ENCODE measurements at places on chromosomes 2 and 18. TPM values are rescaled to one million over a fixed set of nuclear protein-coding genes. Genes with fewer than 3 reads are reported as not detected.
A peak's percentile ranks its signal among the peaks of the same experiment; 100 is the strongest.

DNA sequence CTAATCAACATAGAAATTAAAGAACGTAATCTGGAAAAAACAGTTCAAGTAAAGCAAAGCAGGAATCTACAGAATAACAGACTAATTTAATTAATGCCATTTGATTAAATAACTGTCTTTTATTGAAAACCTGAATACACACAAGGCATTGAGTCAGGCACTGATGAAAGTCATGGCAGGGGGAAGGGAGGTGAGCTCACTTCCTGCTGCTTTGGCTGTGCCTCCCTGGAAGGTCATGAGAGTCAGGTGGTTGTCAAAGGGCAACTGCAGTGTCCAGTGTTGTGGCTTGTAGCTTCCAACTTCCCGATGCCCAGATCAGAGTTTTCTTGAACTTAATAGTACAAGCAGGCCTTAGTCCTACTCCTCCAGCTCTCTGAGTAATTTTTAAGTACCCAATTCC, 180.9 kb downstream of the PID1 start:
- peak; percentile 62 for DNase-seq

DNA sequence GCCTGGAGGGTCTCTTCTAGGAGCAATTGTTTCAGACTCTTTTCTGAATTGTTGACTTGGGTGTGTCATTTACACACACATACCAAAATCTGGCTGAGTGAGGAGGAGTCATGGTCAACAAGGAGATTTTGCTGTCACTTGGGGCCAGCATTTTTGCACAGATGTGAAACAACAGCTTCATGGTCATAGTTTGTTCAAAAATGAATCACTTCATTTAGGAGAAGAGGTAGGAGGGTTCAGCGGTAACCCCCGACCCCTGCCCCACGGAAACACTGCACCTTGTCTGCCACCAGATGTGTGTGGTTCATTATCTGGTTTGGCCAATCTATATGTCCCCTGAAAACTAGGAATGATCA, 42.2 kb downstream of the LBH start:
- DNase-seq: no peak

ASAP2 gene
- total RNA-seq: 27.8 TPM

GRCh38 chr18:55524353-55525073, 63.5 kb downstream of the TCF4 start:
- no peak for DNase-seq

- DNase-seq: no peak
These were observed 59.0 kb downstream of the PDK1 start for GRCh38 chr2:172614932-172615331.

HOXD11 gene
- total RNA-seq: 3.7 TPM

GRCh38 chr2:149082079-149082478, 43.6 kb downstream of the LYPD6B start:
- DNase-seq: no peak

GRCh38 chr2:231413456-231413855, 17.9 kb downstream of the B3GNT7 start:
- DNase-seq: no peak

HOXD12 gene
- total RNA-seq: not detected

DNA sequence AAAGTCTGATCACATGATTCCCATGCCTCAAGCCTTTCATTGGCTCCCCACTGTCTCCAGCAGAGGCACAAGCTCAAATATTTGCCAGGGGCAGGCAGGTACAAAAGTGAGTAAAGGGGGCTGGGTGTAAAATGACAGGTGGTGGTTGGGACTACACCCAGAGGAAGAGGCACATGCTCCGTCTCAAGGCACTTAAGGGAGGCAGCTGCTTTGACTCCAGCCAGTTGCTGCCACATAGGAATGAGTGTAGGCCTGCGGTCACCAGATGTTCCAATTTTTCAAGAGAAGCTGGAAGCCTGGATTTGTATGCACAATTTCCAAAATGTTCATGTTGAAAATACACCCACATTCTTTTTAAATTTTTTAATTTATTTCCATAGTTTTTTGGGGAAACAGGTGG, 164.4 kb downstream of the UPP2 start:
- DNase-seq: peak; percentile 78

- DNase-seq: no peak
These were observed 28.9 kb downstream of the CRIM1 start for GRCh38 chr2:36384454-36384853.

- peak; percentile 65 for DNase-seq
These were observed 114.3 kb downstream of the MGAT5 start for GRCh38 chr2:134368009-134368817.

QPCT gene
- total RNA-seq: 3.2 TPM

GRCh38 chr2:142140434-142140845, 9.6 kb upstream of the LRP1B start:
- no peak for DNase-seq

- no peak for DNase-seq
These were observed 5.6 kb upstream of the ATOH8 start for GRCh38 chr2:85748039-85748734.

DNA sequence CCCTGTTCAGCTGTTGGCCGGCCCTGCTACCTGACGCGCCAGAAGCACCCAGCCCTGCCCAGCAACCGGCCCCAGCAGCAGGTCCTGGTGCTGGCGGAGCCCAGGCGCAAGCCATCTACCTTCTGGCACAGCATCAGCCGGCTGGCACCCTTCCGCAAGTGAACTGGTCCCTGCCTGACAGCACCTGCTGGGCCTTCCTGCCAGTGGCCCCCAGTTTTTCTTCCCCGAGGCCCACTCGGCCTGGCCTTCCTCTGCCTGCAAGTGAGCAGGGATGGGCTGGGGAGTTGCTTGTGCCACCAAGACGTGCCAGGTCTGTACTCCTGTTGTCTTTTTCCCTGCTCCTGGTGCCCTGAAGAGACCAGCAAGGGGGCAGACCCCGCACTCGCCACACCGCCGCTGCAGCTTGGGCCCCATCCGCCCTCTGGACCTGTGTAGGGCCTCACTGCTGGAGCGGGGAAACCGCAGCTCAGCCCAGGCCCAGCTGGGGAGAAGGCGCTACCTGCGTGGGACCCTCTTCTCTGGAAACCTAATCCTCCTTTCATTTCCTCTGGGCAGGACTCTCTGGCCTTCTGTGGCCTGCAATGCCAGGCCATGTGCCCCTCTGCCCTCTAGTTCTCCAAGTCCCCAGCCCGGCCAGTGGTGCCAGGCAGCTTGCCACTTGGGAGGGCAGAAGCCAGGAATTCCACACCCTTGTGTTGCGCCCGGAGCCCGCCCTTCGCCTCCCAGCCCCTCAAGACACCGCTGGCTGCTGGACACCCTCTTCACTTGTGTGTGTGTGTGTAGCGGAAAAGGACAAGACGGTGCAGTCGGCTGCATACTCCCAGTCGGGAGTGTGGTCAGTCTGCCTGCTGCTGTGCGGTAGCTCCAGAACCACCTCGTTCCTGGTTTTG, 47.0 kb downstream of the FAM168B start:
- no peak for DNase-seq

FTCDNL1 gene
- 2.6 TPM for total RNA-seq

GTF2A1L gene
- total RNA-seq: not detected

Measured in SJCRH30 (cell line).